ENCODE measurements at places on chromosomes 5 and 9.

DNA sequence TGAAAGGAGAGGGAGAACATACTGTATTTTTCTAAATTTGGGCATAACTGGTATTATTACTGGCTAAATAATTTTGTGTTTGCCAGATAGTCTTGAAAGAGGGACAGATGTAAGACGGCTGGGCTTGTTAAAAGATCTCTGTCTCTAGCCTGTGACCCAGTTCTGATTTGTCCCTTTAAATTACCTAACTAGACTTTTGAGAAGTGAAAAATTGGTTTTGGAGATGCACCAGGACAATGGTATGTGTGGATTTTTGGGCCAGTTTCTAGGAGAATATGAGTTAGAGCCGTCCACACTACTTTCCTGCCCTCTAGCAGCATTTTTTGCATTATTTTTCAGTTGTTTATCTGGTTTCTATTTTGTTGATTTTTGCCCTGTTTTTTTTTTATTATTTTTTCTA, 33.5 kb downstream of the LNPEP start:
- no peak for DNase-seq

- DNase-seq: no peak
Observed at GRCh38 chr5:149759986-149760853, 30.1 kb downstream of the PPARGC1B start.

- DNase-seq: no peak
Observed at GRCh38 chr9:35569206-35569605, 35.9 kb upstream of the TESK1 start.

DNA sequence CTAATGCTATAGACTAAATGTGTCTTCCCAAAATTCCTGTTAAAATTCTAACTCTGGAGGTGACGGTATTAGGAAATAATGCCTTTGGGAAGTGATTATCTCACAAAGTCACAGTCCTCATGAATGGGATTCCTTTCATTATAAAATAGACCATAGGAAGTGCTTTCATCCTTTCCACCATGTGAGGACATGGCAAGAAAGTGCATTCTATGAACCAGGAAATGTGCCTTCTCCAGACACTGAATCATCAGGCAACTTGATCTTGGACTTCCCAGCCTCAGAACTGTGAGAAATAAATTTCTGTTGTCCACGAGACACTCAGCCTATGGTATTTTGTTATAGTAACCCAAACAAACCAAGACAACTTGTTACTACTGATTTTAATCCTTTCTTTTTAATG, 582.4 kb upstream of the C9orf72 start:
- DNase-seq: no peak

DNA sequence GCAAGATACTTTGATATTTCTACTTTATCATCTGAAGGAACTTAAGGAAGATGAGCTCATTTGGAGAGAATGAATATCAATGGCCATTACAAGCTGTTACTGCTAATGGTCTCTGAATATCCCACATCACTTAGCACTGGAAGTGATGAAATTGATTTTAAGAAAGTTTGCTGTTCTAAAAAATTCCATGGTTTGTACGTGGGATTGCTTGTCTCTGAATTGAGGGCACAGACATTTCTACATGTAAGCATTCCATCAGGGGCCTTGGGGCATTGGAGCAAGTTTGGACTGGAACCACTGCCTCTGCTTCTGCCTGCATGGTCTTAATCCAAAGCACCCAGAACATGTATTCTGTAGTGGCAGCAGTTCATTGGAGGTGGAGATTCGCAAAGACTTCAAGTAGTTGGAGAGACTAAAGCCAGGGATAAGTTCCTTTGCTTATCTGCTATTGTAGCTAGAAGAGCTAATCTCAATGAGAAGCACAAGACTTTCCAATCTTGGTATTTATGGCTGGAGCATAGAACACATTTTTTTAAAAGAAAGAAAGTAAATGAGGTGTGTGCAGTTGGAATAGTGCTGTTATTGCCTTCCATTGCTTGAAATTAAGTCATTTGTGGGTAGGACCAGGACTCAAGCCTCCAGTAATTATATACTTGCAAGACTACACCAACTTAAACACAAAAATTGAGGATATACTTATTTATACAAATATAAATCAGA, 424.2 kb downstream of the SPATA31D1 start:
- no peak for DNase-seq

DNA sequence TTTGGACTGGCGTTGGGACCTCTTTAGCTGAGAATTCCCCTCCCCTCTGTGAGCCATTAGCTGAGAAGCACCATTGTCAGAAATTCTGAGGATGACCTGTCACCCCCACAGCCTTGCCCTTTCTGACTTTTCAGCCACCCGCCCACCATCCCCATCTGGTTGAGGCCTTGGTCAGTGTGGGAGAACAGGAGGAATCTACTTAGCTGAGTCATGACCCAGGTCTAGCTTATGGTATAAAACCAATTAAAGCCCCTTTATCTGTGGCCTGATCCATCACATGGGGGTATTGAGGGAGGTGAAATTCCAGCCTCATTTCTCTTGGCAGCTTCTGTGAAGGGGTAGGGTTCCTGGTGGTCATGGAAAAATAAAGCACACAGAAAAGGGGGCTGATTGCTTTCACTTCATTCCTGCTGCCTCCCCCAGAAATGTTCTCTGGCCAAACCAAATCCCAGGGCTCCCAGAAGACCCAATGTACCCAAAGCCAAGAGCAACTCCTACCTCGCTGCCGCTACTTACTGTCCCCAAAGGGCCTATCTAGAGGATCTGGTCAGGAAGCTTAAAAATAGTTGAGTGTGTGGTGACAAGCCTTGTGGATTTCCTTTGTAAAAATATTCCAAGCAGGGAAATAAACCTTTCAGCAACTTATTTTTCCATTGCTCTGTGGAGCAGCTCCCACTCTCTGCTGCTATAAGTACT, 174.8 kb upstream of the TNC start:
- DNase-seq: no peak

DNA sequence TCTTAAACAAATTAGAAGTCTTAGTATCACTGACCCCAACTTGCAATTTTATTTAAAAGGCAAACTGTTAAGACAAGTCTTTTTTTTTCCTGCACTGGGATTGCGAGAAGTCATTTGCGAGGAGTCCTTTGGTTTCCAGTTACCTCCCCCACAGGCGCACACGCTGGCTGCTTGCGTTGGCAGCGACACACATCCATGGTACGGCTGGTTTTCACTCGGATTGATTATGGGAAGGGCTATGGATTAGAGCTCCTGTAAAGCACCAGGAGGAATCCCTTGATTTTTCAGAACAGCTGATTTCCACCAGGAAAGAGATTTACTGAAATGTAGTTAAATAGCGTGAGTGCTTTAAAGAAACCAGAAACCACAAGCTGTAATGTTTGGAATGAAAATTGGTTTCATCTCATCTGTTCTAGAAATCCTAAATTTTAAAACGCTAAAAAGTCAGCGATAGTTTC, 737 bp downstream of the SLC1A3 start:
- DNase-seq: no peak

- no peak for DNase-seq
Observed at GRCh38 chr9:113474360-113475028, 11.0 kb downstream of the RGS3 start.

DNA sequence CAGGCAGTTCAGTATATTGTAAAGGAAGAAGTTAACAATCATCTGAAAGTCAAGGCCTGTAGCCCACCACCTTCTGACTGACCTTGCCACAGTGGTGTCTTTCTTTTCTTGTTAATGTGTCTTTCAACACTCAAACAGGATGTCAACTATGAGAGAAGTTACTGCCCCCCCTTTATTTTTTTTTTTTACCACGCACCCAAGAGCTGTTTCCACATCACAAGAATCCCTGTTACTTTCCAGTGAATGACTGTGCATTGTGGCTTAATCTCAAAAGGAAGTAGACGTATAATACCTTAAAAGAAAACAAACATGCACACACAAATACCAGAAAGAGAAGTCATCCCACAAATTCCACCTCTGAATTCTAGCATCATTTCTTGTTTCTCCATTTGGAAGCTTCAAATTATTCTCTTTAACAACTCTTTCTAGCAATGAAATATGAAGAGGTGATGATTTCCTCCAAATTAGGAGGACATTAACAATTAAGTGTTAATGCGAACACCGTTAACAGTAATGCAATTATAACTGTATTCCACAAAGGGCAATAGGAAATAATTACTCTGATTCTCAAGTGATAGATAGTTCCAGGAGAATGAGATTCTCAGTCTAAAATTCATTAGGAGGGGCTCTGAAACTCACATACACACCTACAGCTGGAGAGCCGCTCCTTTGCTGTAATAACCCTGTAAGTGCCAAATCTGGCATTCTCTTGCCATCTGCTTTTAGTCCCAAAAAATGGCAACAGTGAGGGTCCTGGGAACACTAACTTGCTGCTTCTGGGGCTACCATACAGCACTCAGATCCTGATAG, 201.0 kb downstream of the EFNA5 start:
- DNase-seq: no peak

DNA sequence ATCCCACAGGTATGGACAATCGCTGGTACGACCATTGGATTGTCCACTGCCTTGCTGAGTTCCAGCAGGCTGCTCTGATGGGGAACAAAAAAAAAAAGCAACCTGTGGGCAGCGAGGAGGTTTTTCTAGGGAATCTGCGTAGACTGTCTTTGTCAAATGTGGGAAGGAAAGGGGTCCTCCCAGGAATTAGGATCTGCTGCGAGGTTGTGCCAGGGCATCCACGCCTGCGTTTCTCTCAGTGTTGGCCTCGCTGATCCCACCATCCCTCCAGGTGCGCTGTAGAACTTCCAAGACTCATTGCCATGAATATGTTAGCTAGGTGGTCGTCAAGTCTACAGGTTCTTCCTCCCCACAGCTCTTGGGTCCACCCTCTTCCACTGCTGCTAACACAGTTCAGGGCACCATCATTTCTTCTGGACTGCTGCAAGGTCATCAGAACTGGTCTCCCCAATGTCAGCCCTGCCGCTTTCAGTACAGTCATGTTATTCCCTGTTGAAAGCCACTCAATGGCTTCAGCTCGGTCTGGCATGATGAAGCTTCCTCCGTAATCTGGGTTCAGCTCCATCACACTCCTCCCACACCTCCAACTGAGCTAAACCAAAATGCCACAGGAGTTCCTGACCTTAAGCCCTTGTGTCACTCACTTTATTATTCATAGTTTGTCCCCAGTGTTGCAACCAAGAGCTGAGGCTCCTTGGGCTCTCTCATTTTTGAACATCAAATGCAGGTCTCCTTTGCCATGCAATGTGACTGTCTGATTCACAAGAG, 79.5 kb upstream of the DMRT1 start:
- no peak for DNase-seq

GRCh38 chr5:148383564-148384379, at the start of gene FBXO38:
Gene FBXO38 (plus strand): TSS chr5:148383958. CDS start chr5:148394777, 10,819 bp downstream.
- DNase-seq: peak; percentile 99

- no peak for DNase-seq
Observed at GRCh38 chr5:121628783-121629182, 222.9 kb upstream of the FTMT start.

DNA sequence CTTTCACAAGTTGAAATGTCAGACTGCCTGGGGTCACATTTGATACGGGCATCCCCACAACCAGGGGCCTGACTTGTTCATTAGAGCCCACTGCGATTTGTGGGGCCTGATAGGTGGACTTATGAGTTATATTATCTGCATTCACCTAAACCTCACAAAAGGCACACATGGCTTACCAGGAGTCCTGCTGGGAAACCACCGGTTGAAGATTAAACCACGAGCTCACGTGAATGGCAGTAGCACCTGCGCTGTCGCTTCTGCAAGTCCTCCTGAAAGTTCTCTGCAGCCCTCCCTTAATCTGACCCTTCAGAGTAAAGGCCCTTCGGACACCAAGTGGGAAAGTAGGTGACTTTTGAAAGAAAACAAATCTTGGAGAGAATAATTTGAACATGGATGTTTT, 68.9 kb downstream of the PPIC start:
- DNase-seq: no peak

GRCh38 chr5:174204535-174205313, 159.2 kb downstream of the NSG2 start:
- DNase-seq: peak; percentile 72

DNA sequence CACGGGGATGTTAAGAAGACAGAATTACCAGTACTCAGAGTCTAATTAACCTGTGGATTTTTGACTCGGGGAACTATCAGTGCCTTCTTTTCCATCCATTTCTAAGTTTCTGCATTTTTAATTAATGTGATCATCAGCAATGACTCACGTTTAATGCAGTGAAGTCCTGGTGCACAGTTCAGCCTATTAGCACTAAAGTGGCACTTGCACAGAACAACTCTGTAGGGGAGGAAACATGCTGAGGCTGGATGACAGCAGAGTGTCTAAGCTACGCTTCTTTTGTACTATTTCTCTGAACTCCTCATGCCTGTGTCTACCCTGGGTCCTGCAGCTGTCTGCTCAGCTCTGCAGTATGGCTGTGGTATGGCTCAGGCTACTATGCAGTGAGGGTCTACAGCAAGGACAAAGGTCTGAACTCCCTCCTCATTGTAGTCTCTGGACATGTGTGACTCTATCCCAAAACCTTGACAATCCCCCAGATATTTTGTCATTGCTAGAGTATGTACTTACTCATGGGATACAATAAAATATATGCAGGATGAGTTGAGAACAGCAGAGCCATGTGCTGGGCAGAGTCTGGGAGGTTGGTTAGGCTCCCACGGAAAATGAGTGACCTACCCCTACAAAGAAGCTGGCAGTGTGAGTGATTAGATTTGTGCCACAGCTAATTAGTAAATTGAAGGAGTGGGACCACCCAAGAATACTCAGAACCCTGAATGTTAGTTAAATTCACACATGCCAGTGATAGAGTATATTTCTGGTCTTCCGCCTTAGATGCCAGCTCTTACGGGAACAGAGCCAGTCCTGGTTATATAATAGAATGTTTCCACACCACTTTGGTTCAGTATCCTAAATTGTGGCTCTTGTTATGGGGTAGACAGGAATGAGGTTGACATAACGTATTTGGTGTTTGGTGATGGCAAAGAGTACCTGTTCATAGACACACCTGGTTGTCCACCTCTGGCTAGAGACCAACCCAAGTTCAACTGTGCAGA, 148.0 kb downstream of the GHR start:
- DNase-seq: no peak

DNA sequence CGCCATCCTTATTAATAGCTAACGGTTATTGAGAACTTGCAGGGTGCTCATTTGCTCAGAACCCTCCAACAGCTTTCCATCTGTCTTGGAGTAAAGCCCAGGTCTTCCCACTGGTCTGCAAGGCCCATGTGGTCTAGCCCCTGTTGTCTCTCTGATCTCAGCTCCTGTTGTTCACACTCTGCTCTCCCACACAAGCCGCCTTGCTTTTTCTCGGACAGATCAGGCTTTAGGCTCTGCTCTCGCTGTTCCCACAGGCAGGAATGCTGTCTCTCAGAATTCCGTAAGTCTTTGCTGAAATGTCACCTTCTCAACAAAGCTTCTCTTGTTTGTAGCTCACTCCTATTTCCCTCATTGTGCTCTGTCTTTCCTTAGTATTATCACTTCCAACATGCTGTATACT, 34.3 kb downstream of the GPR107 start:
- DNase-seq: peak; percentile 92

- no peak for DNase-seq
Observed at GRCh38 chr5:53469946-53470687, 10.3 kb upstream of the FST start.

All from G401 (cell line).